Stimulated activated CD8-positive, alpha-beta memory T cell treated with anti-CD3 and anti-CD28 coated beads, Interleukin-12 subunit alpha, Interleukin-12 subunit beta, amount 100 ng/mL, for 1 hour (primary cell): ENCODE measurements at places on chromosomes 3 and 15.

- no peak for DNase-seq
These were observed 279.8 kb downstream of the UACA start for GRCh38 chr15:70483513-70483912.

DNA sequence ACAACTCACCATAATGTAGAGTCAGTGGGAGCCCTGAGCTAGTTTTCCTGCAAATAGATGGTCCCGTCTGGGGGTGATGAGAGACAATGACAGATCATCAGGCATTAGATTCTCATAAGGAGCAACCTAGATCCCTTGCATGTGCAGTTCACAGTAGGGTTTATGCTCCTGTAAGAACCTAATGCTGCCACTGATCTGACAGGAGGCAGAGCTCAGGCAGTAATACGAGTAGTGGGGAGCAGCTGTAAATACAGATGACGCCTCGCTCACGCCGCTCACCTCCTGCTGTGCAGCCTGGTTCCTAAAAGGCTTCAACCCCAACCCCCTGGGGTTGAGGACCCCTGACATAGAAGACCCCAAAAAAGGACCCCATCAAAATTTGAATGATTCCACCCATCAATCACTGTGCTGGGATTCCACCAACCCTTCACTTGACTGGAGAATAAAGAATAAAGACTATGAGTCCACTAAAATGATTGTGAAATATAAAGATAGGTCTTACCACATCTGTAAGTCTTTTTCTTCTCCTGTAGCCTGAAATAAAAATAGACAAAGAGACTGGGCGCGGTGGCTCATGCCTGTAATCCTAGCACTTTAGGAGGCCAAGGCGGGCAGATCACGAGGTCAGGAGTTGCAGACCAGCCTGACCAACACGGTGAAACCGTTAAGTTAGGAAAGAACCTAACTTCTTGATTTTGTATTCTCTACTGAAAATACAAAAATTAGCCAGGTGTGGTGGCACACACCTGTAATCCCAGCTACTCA is 9.9 kb upstream of the UBL7 start:
- no peak for DNase-seq

DNA sequence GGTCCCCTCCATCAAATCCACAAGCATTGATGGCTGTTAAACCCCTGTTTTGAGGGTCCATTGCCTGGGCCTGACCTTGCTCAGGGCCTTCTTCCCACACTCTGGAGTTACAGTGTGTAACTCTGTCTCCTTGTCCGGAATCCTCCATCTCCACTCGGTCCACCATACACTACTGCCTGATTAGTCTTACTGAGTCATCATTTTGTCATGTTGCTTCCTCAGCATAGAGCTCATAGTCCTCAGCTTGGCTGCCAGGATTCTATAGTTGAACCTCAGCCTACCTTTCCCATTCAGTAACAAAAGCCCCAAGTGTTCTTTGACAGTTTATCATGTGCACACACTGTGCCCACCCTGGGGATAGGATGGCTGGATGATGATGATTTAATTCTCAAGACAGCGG is 113.0 kb downstream of the PDE8A start:
- DNase-seq = no peak

GRCh38 chr15:51374131-51374530 is 32.7 kb downstream of the GLDN start:
- no peak for DNase-seq

DNA sequence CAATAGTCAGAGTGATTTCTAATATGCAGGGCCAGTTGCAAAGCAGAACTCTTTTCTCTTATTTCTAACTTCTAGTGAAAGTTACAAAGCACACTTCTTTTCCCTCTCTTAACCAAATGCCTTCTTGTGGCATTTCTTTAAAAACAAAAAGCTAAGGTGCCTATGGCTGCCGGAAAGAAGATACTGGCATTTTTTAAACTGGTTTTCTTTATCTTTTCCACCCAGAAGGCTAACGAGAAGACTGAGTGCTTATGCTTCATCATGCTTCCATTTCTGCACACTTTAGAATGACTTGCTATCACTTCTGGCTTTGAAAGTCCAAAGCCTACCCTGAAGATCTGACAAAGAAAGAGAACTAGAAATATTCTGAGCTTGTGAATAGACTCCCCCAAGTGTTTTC is 141.3 kb downstream of the P2RY1 start:
- no peak for DNase-seq

- no peak for DNase-seq
These were observed 1.3 kb downstream of the ACAP2 start for GRCh38 chr3:195441476-195441991.

DNA sequence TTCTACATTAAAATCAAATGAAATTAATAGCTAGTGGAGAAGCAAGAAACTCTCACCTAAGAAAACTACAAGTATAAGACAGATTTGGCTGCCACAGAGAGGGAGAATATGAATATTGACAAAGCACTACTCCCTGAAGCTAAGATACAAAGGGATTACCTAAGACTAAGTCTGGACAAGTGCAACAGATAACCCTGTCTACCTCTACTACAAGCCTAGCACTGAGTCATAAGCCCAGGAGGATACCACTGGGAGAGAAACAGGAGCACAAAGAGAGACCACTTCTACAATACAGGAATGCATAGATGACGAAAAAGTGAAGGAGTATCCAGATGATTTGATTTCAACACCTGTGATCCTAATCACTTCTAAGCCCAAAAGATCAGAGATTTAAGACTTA is 10.4 kb downstream of the ATP13A4 start:
- no peak for DNase-seq

- DNase-seq = no peak
These were observed 10.6 kb upstream of the SFMBT1 start for GRCh38 chr3:53056442-53056841.

DNA sequence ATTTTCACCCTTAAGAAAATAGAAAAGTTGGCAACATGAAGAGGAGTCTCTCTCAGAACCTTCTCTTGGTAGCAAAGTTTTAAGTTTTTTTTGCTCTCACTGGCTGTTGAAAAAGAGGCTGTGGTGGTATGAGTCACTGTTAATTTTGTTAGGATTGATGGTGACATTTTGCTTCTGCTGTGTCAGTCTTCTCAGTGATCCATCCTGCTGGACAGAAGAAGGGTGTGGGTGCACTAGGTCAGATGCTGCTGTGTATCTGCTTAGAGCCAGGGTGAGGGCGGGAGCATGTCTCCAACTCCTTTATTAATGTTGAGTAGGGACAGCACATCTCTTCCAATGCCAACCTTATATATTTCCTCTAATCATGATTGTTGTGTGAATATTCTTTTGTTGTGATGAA is 369.5 kb downstream of the FEZF2 start:
- no peak for DNase-seq

DNA sequence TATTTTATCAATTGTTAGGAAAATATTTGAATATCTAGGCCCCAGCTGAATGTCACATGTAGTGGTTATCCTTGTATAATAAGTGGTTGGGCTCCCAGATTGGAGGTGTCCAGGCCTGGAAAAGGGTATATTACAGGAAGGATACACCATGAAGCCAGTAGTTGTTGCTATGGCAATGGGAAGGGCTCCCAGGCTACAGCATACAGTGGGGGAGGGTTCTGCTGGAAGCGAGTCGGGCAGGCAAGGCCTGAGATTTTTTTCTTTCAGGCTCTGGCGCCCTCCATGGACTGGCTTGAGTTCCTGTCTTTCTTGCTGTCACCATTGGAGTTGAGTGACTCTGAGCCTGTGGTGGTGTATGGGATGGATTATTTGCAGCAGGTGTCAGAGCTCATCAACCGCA is 8.9 kb downstream of the ECE2 start:
- DNase-seq = no peak

GRCh38 chr15:82890338-82890994 is 62.1 kb downstream of the HOMER2 start:
- DNase-seq = no peak

DNA sequence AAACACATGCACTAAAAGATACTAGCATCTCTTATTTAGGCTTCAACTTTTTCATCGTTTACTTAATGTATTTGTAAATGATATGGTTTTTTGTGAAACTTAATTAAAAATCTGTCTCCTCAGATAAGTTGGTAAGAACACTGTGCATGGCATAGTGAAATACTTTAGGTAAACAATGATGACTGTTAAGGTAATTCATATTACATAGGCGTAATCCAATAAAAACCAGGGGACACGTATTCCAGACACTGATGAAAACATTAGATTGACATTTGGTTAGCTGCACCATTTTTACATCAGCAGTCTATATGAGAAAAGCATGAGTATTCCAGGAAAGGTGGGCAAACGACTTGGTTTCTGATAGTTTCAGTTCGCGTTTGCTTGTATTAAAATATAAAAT is 170.0 kb downstream of the MBNL1 start:
- no peak for DNase-seq

- DNase-seq = no peak
These were observed 611.7 kb downstream of the ZIC1 start for GRCh38 chr3:148020861-148021260.

GRCh38 chr15:38190501-38190900 is 62.1 kb upstream of the SPRED1 start:
- no peak for DNase-seq

- DNase-seq = no peak
These were observed 272.5 kb downstream of the ZBTB20 start for GRCh38 chr3:114874522-114874971.

GRCh38 chr3:53495520-53496391 is 1.3 kb downstream of the CACNA1D start:
- DNase-seq = no peak

- no peak for DNase-seq
These were observed 163.7 kb downstream of the TCF12 start for GRCh38 chr15:57082054-57082728.

- no peak for DNase-seq
These were observed 1.0 kb downstream of the TAMM41 start for GRCh38 chr3:11845651-11846050.

DNA sequence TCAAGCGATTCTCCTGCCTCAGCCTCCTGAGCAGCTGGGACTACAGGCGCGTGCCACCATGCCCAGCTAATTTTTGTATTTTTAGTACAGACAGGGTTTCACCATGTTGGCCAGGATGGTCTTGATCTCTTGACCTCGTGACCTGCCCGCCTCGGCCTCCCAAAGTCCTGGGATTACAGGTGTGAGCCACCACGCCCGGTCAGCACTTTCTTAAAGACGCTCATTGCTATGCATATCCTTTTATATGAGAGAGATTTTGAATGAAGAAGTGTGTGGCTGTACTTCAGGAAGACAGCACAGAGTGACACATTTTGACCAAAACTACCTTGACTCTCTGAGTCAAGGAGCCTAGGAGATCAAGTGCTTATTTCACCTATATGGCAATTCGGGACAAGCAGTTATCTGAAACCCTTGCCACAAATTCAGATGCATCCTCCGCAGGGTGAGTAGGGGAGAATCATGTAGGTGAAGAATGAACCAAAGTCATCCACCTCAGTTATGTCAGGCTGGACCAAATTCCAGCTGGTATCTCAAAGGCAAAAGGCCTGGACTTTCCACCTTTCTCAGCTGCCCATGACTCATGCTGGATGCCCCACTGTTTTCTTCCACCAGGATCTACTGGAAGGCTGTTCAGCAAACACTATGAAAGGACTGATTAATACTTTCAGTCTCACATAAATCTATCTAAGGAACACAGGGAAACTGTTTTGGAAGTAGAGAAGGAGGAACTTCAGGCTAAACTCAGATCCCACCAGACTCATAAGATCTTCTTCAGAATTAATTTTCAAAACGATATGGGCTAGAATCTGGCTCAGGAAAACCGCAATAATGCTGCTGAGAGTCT is 31.9 kb downstream of the SUSD5 start:
- no peak for DNase-seq

DNA sequence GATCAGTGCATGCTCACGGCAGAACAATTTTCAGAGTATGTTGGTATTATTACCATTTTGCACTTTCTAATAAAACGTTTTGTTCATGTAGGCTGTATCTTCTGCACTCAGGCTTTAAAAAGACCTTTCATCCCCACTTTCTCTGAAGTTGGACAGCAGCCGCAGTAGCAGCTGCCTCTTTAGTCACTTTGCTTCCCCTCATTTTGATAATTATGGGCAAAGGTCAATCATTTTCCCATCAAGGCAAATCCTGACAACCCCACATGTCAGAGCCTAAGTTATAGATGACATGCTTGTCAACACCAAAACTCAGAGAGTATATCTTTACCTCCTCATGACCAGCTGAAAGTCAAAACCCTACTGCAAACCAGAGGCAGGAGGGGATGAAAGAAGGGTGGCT is 99.7 kb downstream of the ROBO2 start:
- no peak for DNase-seq

DNA sequence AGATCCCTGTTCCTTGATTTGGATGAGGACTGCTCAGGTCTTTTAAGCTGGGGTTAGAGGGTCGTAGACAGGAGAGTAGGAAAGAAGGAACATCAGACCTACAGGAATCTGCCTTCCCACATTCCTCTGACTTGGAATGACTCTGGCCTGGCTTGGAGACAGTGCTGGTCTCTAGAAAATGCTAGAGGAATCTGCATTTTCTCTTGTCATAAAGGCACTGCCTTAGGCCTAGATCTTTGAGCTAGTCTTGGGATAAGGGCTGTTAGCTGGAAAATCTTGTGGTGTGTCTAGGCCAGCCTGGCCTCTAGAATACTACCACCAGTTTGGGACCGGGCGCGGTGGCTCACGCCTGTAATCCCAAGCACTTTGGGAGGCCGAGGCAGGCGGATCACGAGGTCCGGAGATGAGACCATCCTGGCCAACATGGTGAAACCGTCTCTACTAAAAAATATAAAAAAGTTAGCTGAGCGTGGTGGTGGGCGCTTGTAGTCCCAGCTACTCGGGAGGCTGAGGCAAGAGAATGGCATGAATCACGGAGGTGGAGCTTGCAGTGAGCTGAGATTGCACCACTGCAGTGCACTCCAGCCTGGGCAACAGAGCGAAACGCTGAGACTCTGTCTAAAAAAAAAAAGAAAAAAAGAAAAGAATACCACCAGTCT is 17.3 kb upstream of the BSN start:
- no peak for DNase-seq

DNA sequence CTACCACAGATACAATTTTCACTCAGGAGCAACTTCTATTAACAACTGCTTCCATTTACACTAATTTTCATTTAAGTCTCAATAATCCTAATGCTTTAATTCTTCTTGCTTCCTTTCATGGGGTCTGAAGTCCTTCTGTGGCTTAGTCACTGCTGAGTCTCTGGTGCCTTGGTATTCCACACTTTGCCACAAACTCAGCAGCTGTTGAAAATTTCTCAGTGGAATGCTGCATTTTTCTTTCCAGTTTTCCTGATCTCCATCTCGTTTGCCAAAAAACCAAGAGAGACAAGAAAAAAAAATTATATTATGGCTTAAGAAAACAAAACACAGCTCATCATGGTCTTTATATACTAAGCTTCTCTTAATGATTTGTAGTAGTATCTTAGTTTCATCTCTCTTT is 269.2 kb upstream of the AZI2 start:
- DNase-seq = no peak

GRCh38 chr3:100184948-100185570 is 70.8 kb upstream of the FILIP1L start:
- DNase-seq = no peak

DNA sequence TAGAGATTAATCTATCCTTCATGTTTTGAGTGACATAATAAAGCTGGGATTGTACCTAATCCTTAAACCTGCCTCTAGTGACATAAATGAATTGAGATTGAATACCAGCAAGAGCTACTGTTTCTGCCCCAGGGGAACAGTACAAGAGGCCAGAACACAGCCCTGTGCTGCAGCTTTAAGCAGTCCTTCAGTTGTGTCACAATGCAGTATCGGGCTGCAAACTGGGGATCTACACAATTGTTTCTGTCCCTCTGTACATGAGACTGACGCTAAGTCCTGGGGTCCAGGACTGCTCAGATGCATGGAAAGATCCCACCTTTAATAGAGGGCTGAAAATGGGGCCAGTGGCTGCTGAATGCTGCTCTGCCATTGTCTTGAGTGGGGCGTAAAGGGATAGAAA is 87.5 kb downstream of the MINAR1 start:
- DNase-seq = no peak
